Stimulated activated CD4-positive, alpha-beta T cell treated with anti-CD3 and anti-CD28 coated beads, Interleukin-1b, Interleukin-23, amount 100 ng/mL, for 1 hour (primary cell): ENCODE measurements at places on chromosomes 4 and X.

GRCh38 chr4:7062816-7063215, 5.0 kb downstream of the GRPEL1 start:
- no peak for DNase-seq

GRCh38 chr4:147984065-147984777, 252.3 kb downstream of the ARHGAP10 start:
- no peak for DNase-seq

GRCh38 chr4:172207258-172207657, 394.1 kb downstream of the GALNTL6 start:
- DNase-seq: no peak

GRCh38 chr4:161680146-161680545, 483.7 kb downstream of the FSTL5 start:
- no peak for DNase-seq

- no peak for DNase-seq
Observed at GRCh38 chr4:170476351-170476750, 386.6 kb upstream of the AADAT start.

- DNase-seq: no peak
Observed at GRCh38 chr4:125722009-125722408, 407.3 kb downstream of the FAT4 start.

GRCh38 chr4:185134307-185134869, 8.7 kb upstream of the SLC25A4 start:
- DNase-seq: no peak
